ENCODE measurements at places on chromosomes 6 and 20.

DNA sequence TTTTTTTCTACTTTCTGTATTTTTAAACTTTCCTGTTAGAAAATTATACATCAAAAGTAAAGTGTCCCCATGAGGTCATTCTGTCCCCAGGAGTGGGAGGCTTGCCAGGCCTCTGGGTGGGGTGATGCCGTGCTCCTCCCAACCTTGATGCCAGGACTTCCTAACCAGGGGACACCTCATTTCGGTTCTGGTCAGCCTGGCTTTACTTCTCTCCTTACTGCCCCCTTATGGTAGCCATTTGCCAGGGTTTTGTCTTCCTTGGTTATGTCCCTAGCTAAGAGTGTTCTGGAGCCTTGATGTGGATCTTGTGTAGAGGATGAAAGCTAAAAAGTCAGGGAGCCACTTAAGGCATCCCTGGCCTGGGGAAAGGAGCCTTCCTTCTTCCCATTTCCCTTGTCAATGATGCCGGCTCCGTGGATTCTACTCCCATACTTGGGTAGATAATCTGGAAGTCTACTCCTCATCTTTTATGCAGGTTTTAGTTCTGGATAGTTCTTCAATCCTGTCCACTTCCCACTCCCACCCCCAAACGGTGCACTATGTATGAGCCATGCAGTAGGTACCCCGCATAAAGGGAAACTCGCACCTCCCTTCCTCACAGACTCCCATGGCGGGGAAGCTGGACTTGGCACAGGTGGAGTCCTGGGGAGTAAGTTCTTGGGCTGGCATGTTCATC, 164.1 kb upstream of the SALL4 start:
- DNase-seq: no peak

GRCh38 chr6:127907960-127908640, 7.2 kb upstream of the THEMIS start:
- no peak for DNase-seq

- DNase-seq: peak; percentile 47
Observed at GRCh38 chr6:36204068-36204753, 7.7 kb downstream of the BRPF3 start.

DNA sequence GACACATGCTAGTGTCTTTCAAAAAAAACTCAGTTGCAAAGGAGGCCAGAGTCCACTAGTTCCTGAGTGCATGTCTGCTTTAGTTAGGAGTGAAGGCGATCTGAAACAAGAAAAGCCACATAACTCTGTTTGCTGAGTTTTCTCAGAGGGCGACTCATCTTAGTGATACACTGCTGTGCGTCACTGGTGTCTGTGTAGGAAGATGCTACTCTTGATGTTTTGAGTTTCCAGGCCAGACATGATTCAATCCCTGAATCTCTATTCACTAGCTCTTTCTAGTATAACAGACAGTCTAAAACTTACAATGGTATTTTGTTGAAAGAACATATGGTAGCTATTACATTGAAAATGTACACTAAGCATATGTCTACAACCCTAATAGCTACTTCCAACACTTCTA, 60.9 kb downstream of the GFRAL start:
- DNase-seq: no peak

All from CD4-positive, alpha-beta T cell treated with Interferon gamma for 1 hour (primary cell).